ENCODE measurements at places on chromosomes 7 and 10. TPM values are rescaled to one million over a fixed set of nuclear protein-coding genes. Genes with fewer than 3 reads are reported as not detected.

LLCFC1 gene
- total RNA-seq, result not detected

PNLIP gene
- not detected for total RNA-seq

RFC2 gene
- 16.3 TPM for total RNA-seq

GRCh38 chr7:11698384-11698871, 133.6 kb downstream of the THSD7A start:
- H3K27me3 ChIP-seq, result no peaks in the 10 kb centered on the region
- peaks cover 3% of the 10 kb centered on the region for H3K4me1 ChIP-seq
- H3K27ac ChIP-seq, result no peak overlapping the region
- no peak for DNase-seq
- no peaks in the 10 kb centered on the region for H3K36me3 ChIP-seq
